ENCODE measurements at places on chromosomes 4 and X.

DNA sequence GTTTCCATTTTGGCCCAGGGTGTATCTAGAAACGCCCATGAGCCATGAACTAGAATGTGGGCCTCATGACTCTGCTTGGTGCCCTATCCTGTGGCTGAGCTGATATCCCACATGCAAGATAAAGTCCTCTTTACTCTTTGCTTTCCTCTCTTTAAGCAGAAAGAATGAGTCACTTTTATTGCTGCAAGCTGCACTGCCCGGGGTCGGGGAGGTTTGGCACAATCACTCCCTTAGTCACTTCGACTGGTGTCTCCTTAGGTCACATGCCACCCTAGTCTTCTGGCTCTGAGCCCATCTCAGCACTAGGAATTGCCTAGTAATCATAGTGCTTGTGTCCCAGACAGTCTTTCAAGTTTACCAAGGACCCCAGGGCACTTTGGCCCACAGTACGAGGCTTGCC is 75.1 kb upstream of the CXorf66 start:
- no peak for DNase-seq

DNA sequence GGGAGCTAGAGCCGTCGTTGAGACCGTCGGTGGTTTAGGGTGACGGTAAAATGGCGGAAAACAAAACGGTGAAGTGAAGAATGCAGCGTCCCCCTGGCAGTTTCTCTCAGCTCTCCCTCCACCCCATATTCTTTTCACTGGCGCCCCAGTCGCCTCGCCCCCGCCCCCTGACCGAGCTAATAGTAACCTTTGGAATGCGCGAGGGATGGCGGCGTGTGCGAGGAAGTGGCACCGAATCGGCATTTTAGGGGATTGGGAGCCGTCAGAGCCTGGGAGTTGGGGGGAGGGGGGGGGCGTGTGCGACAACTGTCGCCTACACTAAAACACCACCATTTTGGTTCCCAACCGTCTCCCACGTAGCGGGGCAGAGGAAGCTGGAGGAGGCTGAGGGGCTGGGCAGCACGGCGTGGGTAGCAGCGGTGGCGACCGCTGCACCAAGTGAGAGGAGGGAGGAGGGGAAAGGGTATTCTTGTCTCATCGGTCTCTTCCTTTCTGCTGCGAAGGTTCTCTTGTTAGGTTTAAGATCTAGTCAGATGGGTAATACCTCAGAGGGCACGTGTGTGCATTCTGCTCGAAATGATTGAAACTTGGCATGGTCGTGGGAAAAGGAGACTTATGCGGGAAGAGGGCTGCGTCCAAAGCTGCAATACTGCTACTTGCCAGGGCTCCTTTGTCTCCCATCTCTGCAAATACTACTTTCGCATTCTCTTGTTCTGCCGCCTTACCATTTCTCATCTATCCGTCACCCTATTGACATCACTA is 840 bp downstream of the ZNF711 start:
- DNase-seq, result peak; percentile 34

- DNase-seq, result no peak
Measured at GRCh38 chrX:45479196-45479834, 278.6 kb upstream of the DIPK2B start.

DNA sequence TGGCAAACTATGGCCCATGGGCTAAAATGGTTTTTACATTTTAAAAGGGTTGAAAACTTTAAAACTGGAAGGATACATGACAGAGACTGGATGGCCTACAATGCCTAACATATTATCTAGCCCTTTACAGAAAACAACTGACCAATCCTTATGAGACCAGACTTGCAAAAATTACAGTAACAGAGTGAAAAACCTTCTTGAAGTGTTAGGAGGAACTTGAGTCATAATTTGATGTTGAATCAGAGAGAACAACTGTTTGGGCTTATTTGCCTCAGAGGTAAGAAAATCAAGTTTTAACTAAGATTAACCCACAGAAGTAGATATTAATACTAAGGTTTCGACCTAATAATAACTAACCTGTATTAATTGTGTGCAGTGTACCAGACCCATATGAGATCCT is 12.4 kb upstream of the NAP1L5 start:
- no peak for DNase-seq

GRCh38 chrX:32126997-32127396 is 1055.2 kb upstream of the FTHL17 start:
- no peak for DNase-seq

GRCh38 chrX:41491267-41492004 is 44.3 kb downstream of the NYX start:
- no peak for DNase-seq

DNA sequence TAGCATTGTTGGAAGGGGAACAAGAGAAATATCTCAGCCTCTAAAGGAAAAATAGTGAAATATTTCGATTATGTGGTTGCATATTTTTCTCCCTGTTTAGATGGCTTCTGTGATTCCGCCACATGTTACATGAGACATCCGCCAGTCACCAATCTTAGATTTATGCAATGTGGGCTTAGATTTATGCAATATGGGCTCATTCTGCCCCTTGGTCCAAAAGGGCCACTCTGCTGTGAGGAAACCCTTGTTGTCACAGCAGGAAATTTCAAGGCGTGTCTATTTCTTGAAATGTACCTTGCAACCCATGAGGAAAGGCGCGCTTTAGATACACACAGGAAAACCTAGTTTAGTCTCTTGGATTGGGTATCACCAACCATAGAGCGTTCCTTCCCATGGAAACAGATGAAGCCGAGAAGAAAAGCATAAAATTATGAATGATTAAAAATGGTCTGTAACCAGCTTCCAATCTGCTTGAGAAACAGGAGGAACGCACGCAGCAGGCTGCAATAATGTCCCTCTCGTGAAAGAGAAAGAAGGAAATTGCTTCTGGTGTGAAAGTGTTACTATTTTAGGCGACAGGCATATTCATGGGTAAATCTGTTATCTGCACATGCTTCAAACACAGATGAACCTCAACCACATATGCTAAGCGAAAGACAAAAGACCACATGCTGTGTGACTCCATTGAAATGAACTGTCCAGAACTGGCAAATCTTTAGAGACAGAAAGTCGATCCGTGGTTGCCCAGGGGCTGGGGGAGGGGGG is 3.7 kb downstream of the RS1 start:
- no peak for DNase-seq

GRCh38 chr4:22733816-22734215 is 41.1 kb downstream of the GBA3 start:
- DNase-seq, result no peak

DNA sequence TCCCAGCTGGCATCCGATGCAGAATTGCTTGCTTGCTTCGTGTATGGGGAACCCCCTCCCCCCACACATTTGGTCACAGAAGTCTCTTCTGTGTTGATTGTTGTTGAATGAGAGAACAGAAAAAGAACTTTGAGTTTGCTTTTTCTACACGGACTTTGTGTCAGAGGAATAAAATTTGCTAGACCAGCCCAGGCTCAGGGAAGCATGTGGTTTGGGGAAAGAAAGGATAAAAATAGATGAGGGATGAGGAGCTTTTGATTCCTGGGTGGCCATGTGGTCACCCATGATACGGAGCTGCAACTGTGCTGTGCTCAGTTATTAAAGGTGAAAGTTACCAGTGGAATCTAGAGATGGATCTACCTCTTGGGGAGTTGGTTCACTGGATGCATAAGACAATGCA is 34.2 kb upstream of the ESX1 start:
- DNase-seq, result no peak

- DNase-seq, result no peak
Measured at GRCh38 chrX:118345045-118345463, 852 bp upstream of the WDR44 start.

GRCh38 chr4:140254651-140255299 is 100.8 kb upstream of the MAML3 start:
- no peak for DNase-seq

GRCh38 chrX:40253771-40254170 is 156.0 kb upstream of the BCOR start:
- no peak for DNase-seq

- peak; percentile 16 for DNase-seq
Measured at GRCh38 chr4:36399762-36400353, 118.4 kb downstream of the DTHD1 start.

DNA sequence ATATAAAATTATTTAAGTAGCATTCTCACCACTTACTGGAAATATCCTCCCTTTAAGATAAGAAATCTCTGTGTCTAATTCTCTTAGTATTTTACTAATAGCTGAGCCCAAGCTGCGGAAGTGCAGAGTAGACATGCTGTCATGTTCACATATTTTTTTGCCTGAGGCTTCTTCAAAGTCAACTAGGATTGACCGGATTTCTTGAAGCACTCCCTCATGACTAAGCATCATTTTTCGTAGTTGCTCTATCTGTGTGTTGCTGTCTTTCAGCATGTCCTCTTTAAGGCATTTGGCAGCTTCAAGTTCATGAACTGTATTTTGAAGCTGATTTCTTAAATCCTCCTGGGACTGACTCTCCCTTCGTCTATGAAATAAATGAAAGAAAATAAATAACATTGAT is 36.9 kb downstream of the CCDC158 start:
- no peak for DNase-seq

DNA sequence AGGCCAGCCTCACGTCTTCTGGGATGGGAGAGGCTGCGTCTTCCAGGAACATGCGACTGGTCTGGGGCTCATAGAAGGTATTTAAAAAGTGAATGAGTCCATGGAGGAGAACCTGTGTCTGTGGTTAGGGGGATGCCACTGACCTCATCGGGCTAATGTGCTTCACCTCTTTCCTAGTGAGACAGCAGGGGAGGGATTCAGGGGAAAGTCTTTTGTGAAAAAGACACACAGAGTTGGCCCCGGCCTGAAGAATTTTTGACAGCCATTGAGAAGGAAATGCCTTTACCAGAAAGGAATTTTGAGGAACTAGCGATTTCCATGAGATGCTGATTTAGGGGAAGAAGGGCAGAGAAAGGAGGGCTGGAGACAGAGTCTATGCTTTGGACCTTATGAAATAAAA is 11.0 kb upstream of the C4orf50 start:
- DNase-seq, result no peak

GRCh38 chrX:3728454-3728853 is 15.0 kb upstream of the PRKX start:
- no peak for DNase-seq

DNA sequence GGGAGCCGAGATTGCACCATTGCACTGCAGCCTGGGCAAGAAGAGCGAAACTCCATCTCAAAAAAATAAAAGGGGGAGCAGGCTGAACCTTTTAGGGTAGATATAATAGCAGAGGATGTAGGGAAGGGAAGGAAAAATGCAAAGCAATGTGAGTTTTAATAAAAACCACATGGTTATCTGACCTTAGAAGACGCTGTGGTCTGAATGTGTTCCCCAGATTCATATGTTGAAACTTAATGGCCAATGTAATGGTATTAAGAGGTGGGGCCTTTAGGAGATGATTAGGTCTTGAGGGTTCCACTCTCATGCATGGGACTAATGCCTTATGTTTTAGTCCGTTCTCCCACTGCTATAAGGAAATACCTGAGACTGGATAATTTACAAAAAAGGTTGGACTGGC is 114.1 kb upstream of the STX18 start:
- DNase-seq, result no peak

- DNase-seq, result peak; percentile 8
Measured at GRCh38 chrX:86806786-86807185, 658.5 kb downstream of the DACH2 start.

DNA sequence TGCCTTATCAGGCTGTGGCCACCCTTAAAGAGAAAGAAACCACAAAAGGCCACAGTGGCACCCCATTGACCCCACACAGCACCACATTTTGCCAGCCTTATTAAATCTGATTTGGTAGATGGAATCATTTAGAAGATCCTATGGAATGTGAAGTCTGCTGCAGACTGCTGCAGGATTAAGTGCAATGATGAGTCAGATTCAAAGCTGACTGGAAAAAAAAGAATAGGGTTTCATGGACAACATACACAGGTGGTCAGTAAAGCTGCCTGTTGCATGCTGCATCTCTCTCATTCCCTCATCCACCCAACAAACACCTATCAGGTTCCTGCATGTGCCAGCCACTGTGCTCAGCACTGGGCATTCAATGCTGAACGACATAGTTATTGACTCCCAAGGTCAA is 56.6 kb downstream of the CHST7 start:
- DNase-seq, result no peak

DNA sequence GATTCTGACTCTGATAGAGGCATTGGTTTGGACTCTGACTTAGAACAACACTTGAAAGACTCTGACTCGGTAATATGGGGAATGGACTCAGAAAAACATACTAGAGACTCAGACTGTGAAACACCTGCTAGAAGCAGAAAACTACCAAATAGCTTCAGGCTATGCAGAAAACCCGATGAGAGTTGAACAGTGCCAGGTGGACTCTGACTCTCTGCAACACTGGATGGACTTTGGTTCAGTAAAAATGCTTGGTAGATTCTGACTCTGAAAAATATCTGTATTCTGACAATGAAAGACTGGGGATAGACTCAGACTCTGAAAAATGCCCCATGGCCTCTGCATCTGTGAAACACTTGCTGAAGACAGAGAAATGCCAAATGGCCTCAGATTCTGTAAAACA is 215.1 kb upstream of the HDX start:
- DNase-seq, result no peak
